ENCODE measurements at places on chromosomes 11 and 22.

- DNase-seq = no peak
Measured at GRCh38 chr11:10618490-10618889, 50.0 kb upstream of the LYVE1 start.

- DNase-seq = no peak
Measured at GRCh38 chr22:29948385-29948769, 65.4 kb downstream of the MTMR3 start.

DNA sequence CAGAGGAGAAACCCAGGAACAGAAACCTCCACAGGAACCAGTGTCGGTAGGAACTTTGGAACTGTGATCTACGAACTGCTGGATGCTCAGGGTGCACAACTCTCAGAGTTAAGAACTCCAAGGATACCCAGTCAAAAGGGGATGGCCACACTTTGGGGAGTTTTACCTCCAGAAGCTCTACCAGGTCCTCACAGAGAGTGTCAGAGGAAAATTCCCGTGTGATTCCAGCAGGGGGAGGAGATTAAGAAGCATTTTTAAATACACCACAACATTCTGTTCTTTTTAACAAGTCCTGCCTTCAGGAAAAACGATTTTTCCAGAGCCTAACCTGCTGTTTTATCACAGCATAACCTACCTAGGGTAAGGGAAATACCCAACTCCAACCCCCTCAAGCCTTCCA is 104.0 kb downstream of the SOX6 start:
- DNase-seq = no peak

DNA sequence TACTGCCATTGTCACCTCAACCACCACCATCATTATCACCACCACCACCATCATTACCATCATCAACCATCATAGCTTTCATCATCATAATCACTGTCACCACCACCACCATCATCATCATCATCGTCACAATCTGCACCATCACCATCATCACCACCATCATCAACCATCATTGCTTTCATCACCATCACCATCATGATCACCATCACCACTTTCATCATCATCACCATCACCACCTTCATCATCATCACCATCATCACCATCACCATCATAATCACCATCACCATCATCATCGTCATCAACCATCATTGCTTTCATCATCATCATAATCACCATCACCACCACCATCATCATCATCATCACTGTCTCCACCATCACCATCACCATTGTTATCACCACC is 8.7 kb upstream of the OSBPL5 start:
- DNase-seq = no peak

DNA sequence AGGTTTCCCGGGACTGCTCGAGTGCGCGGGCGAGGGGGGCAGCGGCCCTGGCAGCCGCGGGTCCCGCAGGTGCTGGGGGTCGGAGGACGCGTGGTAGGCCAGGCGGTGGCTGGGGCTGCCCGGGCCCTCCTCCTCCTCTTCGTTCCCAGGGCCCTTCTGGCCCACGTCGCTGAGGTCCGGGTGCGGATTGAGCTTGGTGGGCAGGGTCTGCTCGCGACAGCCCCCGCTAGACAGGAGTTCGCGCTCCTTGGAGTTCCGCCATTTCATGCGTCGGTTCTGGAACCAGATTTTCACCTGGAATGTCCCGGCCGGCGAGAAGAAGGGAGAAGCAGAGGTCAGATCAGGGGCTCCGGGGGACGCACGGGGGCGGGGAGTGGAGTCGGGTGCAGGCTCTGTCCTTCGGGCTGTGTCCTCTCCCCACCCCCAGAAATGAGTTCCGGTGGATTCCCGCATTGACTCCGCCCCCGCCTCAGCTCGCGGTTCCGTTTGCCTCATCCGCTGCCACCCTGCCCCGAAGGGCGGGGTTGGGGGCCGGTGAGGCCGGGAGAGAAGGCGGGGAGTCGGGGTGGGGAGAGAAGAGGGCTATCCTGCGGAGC is 3.9 kb downstream of the DBX1 start:
- no peak for DNase-seq

DNA sequence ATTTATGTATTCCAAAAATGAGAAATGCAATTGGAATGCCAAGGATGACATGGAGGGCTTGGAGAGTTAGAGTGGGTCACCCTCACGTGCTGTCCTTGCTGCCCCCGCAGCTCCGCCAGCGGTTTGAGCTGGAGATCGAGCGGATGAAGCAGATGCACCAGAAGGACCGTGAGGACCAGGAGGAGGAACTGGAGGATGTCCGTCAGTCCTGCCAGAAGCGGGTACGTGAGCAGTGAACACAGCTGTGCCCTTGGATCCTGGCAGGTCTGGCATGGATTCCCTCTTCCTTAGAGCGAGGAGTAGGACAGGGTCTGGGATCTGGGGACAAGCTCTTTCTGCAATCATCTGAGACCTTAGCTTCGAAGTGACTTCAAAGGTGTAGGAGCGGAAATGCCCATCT is 166.2 kb downstream of the MYO18B start:
- no peak for DNase-seq

DNA sequence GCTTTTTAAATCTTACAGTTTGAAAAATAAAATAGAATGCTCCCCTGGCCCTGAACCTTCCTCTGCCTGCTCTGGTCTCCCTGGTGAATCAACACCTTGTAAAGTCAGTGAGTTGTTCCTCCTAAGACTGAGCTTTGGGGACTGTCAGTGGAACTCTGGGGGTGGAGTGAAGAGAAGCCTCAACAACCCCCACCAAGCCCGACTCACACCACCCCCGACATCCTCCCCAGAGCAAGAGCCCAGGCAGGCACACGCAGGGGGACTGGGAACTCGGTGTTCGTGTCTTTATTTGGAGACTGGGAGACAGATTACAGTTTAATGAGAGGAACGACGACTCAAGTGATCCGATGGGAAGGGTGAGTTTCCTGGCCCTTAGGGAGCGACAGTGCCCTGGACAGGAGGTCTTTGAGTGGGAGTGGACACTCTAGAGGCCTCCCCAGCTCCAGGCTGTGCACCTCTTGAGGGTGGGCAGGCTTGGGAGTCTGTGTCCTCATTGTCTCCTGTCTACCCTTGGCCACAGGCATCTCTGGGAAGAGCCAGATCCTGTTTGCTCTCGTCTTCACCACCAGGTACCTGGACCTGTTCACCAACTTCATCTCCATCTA is 6.2 kb downstream of the KDELR3 start:
- no peak for DNase-seq

DNA sequence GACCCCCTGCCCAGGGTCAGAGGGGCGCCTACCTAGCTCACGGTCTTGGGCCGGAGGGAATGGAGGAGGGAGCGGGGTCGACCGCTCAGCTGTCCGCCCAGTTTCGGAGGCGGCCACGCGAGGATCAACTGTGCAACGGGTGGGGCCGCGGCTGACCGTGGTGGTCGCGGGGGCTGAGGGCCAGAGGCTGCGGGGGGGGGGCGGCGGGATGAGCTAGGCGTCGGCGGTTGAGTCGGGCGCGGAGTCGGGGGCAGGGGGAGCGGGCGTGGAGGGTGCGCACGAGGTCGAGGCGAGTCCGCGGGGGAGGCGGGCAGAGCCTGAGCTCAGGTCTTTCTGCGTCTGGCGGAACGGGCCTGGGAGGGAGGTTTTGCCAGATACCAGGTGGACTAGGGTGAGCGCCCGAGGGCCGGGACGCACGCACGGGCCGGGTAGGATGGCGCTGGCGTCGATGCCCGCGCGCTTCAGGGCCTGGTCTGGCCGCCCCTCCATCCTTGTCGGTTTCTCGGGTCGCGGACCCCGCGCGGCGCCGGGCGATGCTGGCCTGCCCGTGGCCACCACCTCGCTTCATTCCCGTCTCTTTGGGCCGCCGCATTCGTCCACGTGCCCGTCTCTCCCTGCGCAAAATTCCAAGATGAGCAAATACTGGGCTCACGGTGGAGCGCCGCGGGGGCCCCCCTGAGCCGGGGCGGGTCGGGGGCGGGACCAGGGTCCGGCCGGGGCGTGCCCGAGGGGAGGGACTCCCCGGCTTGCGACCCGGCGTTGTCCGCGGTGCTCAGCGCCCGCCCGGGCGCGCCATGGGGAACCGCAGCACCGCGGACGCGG is at the start of gene DRD4:
DRD4 (plus strand) TSS at position 759 of the 822 bp plus-strand sequence; CDS start at position 795, 36 bp downstream.
- DNase-seq = no peak

DNA sequence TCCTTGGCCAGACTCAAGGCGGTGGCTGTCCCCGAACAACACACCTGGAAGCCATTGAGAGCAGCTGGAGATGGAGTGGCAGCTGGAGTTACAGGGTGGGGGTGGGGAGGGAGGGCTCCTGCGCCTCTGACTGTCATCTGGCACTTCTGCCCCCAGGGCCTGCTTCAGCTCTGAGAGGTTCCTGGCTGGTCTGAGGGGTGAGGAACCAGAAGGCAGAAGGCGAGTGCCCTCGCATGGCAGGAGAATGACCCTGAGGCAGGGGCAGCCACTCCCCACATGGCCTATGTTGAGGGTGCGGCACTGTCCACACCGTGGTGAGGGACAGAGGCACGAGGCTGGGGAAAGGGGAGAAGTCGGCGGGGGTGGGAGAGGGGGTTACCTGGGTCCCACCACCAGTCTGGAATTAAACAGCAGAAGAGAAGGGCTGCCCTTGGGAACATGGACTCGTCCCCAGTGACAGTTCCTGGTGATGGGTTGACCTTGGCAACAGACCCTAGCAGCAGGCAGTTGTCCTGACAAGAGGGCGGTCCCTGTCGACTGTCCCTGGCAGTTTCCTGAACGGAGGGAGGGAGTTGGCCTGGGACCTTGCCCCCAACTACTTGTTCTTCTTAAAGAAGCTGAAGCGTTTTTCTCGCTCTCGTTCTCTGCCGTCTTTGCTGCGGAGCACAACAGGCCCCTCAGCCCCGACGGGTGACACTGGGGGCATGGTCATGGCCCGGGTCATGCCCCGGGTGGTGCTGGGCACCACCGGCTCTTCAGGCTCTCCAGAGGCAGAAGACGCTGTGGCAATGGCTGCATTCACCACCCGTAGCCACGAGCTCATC is 7.8 kb upstream of the RBM4B start:
- DNase-seq = no peak

DNA sequence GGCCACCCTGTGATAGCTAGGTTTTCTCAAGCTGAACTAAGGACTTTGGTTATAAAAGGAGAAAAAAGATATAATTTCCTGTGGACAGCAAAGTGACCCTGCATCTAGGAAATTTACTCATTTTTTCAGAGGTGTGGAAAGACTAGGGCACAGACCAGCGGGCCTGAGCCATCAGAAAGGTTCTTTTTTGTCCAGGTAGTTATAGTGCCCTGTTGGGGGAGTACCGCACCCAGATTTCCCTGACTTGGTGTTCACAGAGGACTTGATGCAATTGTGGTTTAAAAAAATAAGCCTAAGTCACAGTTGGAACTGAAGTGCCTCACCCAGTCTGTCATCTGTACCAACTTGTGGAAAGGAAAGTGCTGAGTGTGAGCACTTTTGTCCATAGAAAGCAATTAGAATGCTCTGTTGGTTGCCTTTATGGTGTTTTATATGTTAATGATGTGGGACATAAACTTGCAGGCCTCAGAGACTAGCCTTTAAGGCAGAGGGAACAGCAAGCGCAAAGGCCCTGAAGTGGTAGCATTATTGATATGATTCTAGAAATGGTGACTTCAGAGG is 3.1 kb downstream of the SYT9 start:
- no peak for DNase-seq

GRCh38 chr11:134815404-134815803 is 403.4 kb upstream of the B3GAT1 start:
- DNase-seq = no peak

- DNase-seq = no peak
Measured at GRCh38 chr22:39230261-39231196, 14.3 kb downstream of the PDGFB start.

DNA sequence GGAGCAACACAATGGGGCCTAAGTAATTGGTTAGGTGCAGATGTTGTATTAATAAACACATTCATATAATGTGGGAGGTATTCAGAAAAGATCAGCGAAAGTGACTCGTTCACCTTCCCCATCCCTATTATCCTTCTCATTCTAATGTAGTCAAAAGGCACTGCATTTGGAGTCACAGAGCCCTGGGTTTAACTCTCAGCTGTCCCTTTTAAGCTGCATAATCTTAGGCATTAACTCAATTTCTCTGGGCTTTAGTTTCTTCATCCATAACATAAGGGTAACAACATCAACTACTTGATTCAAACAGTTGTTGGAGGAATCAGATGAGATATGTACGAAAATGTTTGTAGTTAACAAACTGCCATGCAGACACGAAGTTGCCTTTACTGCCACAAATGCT is 187.6 kb upstream of the PITPNB start:
- DNase-seq = no peak

GRCh38 chr11:102762361-102762767 is 18.1 kb downstream of the MMP10 start:
- DNase-seq = no peak

GRCh38 chr11:101960231-101960630 is 43.9 kb upstream of the ANGPTL5 start:
- no peak for DNase-seq

DNA sequence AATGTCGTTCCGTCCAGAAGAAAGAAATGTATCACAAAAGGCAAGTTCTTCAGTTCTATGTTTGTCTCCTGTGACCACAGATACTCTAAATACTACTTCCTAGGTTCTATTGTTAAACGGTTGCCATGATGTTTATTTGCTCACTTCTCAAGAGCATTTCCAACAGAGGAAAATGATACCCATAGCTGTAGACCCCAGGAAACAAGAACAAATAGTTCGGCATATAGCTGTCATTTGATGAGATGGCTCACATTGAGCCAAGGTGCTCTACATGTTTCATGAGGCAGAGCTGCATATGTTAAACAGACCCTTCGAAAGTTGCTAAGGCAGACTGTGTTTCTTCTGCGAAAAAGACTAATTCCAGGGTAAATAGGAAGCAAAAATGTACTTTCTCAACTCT is 15.4 kb upstream of the ANGPTL5 start:
- no peak for DNase-seq

GRCh38 chr11:88631497-88631896 is 294.0 kb upstream of the CTSC start:
- DNase-seq = no peak

DNA sequence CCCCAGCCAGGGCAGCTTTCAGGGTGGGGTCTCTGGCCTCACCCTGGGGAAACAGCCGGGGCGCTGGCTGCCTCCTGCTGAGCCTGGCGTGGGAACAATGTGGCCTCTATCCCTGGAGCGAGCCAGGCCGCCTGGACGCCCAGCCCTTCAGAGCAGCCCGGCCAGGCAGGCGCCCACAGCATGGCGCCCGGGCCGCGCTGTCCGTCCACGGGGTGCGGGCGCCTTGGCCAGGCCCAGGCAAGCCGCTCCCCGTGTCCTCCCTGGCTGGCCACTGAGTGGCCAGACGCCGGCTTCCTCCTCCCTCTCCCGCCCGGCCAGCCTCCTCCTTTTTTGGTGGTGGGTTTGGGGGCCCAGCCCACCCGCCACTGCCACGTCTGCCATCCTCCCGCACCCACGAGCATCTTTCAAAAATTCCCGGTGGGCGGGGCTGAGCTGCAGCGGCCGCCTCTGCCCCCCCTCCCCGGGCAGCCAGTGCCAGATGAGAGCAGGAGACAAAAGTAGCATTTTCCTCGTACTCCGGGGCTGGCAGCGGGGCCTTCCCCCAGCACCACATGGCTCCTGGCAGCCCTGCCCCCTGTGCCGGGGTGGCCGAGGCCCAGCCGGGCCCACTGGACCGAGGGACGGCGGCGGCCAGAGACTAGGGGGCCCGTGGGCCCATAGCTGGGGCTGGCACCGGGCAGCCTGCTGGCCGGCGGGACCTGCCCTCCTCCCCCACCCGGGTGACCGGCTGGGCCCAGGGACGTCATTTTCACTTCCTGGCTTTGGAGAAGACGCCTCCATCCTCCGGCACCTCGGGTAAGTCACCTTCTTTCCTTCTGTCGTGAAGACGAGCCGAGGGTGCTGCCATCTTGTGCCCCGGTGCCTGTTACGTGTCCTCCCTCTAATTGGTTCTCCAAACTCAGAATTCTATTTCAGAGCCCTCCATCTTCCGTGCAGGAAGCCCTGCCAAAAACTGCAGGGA is 70.2 kb upstream of the PPARA start:
- no peak for DNase-seq

- DNase-seq = no peak
Measured at GRCh38 chr11:4514196-4514595, 30.8 kb upstream of the OR52M1 start.

- DNase-seq = peak; percentile 13
Measured at GRCh38 chr22:41028841-41029240, 63.6 kb upstream of the EP300 start.
